ENCODE measurements at places on chromosomes 12 and 14.

- peak; percentile 89 for DNase-seq
Observed at GRCh38 chr14:64117671-64118402, 176.3 kb downstream of the ESR2 start.

DNA sequence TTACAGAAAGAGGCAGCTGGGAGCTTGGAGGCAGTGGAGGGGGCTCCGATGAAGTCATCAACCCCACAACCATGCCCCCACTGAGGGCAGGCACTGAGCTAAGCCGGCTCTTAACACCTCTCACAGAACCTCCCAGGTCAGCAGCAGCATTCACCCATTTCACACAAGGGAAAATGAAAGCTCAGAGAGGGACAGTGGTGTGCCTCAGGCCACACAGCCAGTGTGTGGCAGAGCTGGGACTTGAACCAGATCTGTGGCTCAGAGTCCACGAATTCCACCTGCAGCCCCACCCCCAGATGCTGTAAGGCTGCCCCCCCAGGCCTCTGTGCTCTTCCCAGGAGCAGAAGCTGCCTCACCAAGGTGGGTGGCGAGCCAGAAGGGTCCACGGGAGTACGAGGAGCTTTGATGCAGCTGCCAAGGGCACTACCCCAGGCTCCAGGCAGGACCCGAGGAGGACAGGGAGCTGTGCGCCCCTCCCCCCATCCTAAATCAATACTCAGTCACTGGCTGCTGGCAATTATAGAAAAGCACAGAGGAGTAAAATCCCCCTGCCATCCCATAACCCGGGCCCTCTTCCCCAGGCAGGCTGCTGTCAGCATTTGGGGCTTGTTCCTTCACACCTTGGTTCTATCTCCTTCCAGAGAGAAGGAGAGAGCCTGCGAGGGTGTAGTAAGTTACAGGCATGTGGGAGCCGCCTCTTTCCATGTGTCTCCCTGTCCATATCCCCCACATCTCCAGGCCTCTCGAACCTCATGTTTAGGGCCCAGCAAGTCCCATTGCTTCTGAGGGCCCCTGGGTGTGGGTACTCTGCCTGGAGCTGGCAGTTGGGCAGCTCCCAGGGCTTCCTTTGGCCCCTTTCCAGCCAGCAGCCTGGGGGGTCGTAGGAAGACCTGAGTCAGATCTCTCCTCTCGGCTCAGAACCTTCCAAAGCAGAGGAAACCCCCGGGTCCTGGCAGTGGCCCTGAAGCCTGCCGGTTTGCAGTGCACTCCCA, 47.6 kb downstream of the FAM222A start:
- peak; percentile 62 for DNase-seq

DNA sequence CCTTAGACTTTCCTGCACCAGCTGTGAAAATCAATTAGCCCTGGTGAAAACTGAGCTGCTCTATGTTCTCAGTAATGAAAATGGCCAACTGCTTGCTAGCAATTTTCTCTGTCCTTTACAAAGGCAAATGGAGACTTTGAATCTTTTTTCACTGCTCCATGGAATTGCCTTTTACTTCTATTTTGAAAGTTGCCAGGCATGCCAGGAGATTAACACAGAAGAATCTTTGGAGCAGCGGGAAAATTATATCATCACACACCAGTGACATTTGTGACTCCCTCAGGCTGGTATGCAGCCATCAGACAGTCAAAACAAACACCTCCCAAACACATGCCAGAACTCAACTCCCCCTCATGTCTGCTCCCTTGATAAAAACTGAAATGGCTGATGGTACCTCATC, 872.0 kb upstream of the FLRT2 start:
- DNase-seq: no peak

- DNase-seq: no peak
Observed at GRCh38 chr14:36521598-36522345, 1.7 kb upstream of the NKX2-1 start.

DNA sequence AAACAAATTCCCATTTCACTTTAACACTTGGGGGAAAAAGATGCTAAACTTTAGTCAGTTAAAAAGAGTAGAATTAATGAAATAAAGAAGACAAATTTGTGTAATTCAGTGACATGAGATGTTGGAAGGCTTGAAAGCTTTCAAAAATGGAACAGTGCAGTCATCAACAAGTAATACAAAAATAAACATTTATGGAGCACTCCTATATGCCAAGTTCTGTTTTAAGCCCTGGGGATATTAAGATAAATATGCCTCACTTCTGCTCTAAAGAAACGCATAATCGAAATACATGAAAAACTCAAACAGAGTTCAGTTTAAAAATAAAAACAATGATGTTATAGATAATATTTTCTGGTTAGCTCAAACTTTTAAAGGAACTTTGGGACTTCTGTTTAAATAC, 93.0 kb downstream of the KCNH5 start:
- no peak for DNase-seq
